ENCODE measurements at places on chromosomes 1 and 21.

DNA sequence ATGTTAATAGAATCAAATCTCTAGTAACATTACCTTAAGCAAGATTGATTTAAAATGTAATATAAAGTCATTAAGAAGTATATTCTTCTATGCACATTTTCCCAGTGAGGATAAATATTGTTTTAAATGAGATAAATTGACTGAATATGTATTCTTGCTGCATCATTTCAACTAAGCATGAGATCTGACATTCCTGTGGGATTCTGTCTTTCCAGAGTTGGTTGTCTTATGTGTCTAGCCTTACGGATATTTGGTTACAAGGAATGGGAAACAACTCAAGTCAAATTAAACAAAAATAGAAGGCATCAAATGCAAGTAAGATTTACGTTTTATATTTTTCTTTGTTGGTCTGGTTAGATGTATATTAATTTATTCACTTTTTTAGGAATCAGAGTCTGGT lies 287.5 kb downstream of the PTGER3 start:
- no peak for DNase-seq

DNA sequence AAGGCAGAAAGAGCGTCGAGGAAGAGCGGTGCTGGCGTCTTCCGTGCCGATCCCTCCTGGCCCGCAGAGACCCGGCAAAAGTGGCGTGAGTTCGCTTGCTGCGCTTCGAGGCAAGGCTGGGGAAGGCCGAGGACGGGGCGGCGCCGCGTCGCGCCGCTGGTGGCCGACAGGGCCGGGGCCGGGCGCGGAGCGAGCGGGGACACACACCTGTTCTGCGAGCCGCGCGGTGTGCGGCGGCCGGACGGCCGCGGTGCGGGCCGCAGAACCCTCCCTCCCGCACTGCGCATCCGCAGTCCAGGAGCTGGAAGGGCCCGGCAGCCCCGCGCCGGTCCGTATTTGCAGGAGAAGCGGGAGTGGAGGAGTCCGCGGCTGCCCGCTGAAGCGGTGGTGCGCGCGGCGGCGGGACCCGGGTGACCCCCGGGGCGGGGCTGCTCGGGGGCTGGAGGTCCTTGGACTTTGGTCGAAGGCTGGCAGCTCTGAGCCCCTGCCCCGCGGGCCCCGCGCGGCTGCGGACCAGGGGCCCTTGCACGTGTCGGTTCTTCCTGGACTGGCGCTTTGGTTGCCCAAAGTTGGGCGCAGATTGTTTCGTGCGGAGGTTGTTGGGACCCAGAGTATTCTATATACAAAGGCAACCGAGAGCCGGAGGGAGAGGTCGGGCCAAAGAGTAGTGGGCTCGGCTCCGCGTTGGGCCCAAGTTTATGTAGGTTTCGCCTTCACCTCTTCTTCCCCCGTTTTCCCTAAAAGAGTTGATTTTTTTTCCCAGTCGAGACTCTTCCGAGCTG lies 2.6 kb downstream of the RNF220 start:
- no peak for DNase-seq

DNA sequence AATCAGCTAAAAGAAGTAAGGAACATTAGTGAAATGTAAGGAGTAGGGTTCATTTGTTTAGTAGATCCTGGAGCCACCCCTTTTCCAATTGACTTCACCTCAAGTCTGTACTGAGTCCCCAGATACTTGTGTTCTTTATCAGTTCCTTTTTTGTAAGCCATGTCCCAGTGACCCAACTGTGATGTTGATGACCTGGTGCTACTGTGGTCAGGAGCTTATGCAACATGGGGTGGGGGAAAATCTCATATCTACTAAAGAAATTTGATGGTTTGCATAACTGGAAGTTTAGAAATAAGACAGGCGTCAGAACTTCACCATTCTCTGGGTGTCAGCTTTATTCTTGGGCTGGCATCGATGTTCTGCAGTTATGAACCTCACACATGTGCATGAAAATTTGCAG lies 120.5 kb downstream of the LRRC7 start:
- DNase-seq: no peak

- DNase-seq: no peak
Observed at GRCh38 chr21:35521293-35521692, 472.2 kb upstream of the RUNX1 start.

DNA sequence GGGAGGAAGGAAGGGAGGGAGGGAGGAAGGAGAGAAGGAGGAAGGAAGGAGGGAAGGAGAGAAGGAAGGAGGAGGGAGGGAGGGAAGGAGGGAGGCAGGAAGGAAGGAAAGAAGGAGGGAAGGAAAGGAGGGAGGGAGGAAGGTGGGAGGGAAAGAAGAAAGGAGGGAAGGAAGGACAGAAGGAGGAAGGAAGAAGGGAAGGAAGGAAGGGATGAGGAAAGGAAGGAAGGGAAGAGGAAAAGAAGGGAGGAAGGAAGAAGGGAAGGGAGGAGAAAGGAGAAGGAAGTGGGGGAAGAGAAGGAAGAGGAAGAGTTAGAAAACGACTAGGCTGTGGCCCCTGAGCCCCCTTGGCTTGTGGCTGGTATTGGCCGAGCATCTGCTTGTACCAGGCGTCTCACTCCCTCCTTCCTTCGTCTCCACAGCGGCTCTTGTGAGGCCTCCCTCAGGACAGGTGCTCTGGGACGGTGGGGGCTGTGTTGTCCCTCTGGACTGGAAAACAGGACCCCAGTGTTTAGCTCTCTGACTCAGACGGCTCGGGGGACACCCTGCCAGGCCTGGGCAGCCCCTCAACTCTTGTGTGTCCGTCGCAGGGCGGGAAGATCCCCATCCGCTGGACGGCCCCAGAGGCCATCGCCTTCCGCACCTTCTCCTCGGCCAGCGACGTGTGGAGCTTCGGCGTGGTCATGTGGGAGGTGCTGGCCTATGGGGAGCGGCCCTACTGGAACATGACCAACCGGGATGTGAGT lies 36.2 kb upstream of the C1QA start:
- DNase-seq: no peak

GRCh38 chr1:32487182-32487581 lies 22.3 kb downstream of the ZBTB8B start:
- no peak for DNase-seq

DNA sequence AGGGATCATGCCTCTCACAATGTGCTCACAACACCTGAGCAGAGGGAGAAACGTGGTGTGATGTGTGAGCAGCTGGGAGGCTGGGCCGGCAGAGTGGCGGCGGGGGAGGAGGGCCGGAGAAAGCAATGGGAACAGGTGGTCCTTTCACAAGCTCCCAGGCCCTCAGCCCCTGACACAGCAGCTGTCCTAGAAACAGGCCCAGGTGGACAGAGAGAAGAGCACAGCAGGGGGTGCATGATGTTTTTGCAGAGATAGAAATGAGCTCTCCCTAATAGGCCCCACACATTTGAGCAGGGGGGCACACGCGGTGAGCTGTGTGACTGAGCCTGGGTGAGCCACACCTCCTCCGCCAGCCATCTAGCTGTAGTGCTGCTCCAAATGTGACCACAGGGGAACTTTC lies 7.6 kb upstream of the RGS16 start:
- DNase-seq: no peak

- DNase-seq: peak; percentile 9
Observed at GRCh38 chr1:28974432-28974831, 60.1 kb downstream of the EPB41 start.

GRCh38 chr1:55375617-55376258 lies 160.6 kb upstream of the USP24 start:
- peak; percentile 20 for DNase-seq

DNA sequence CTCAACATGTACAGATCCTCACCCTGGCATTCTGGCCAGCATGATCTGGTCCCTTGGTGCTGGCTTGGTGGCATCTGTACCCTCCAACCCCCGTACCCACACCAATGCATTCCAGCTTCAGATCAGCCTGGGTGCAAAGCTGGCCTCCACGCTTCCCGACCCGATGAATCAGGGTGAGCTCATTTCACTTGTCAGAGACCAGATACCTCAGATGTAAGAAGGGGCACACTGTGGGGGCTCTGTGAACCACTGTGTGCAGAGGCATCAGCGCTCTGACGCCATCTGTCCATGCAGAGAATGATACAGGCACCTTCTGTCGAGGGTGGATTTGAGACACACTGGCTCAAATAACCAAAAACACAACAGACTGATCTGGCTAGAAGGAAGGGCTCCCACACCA lies 76.6 kb downstream of the DMRTB1 start:
- DNase-seq: no peak

GRCh38 chr1:156664767-156665411 lies 12.3 kb downstream of the NES start:
- DNase-seq: no peak

DNA sequence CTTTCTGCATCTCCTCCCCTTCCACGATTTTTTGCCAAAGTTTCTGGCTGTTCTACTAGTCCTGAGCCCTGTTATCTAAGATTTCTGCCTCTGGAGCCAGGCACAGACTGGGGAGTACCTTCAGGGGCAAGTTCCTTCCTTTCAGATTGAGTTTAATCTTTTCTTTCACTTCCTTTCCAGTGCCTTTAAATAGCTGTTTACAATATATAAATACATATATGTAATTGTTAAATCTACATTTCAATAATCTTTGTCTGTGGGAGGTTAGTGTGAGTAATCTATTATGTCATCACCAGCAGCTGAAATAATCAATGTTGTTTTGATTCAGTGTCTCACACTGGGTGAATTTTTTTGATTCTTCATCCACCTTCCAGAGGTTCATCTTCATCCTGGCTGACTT lies 31.8 kb downstream of the DIPK1A start:
- no peak for DNase-seq

- DNase-seq: peak; percentile 29
Observed at GRCh38 chr1:78688697-78689096, 39.1 kb downstream of the IFI44 start.

DNA sequence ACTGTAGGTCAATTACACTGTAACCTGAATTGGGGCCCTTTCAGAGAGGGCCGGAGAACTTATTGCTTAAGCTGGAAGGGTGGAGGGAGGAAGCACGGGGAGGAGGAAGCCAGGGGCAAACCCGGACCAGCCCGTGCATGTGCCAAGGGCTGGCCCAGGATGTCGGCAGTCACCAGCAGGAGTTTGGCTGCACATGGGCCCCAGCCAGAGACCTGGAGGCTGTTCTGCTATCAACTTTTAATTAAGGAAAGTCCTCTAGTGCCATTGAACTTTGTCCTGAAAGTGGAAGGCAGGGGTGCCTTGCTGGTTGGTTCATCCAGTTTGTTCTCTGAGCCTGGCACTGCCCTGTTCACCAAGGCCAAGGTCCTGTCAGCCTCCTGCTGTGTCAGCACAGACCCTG lies 200.8 kb upstream of the VAMP3 start:
- DNase-seq: no peak

- DNase-seq: peak; percentile 48
Observed at GRCh38 chr1:205396967-205397616, 24.8 kb downstream of the LEMD1 start.

DNA sequence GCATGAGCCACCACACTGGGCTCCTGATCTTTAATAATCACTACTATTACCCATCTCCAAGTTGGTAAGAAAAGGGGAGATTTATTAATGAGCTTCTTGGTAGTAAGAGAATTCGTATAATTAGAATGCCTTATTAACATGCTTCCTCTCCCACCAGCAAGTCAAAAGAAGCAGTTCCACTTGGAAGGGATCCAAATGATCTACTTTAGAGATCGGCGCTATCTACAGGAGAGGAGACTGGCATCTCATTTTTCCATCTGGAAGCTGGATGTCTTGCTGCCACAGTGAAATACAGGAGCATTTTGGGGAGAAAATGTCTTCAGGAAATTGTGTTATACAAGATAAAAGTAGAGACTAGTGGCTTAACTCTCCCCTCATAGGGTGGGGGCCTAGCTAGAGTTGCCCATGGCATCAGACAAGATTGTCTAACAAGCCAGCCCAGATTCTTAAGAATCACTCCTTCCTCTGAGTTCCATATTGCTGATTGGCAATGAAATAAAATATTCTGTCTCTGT lies 33.6 kb upstream of the CAMSAP2 start:
- no peak for DNase-seq

DNA sequence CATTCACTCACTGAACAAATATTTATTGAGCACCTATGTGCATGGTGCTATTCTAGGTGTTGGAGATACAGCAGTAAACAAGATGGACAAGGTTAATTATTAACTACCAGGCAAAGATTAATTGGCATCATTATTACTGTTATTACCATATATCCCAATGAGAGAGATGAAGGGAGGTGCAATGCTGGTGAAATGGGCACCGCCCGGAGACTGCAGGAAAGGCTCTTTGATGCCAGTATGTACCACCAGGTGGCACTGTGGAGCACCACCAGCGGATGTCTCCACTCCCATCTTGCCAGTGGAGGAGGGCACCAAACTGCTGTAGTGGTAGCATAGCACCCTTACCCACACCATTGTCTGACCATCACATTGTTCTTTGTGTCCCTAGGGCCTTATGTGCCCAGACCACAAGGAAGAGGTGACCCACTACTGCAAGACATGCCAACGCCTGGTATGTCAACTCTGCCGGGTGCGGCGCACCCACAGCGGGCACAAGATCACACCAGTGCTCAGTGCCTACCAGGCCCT lies 3.0 kb downstream of the TRIM46 start:
- peak; percentile 71 for DNase-seq

- no peak for DNase-seq
Observed at GRCh38 chr1:227961651-227962466, 14.1 kb upstream of the WNT9A start.

DNA sequence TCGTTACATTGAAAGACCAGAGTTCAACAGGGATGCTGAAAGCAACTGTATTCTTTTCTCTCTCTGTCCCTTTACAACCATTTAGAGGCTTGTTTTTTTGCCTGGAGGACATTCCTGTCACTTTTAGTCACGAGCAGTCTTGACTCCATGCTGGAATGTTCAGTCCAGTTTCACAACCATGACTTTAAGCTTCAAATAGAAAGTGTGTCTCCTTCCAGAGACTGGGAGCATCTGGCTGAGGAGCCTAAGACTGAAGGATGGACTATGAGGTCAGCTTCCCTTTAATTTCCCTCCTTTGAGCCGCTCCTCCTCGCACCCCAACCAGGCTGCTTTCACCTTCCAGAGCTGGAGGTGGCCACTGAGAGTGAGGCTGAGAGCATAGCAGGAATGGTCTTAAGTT lies 10.5 kb upstream of the RYR2 start:
- DNase-seq: no peak

DNA sequence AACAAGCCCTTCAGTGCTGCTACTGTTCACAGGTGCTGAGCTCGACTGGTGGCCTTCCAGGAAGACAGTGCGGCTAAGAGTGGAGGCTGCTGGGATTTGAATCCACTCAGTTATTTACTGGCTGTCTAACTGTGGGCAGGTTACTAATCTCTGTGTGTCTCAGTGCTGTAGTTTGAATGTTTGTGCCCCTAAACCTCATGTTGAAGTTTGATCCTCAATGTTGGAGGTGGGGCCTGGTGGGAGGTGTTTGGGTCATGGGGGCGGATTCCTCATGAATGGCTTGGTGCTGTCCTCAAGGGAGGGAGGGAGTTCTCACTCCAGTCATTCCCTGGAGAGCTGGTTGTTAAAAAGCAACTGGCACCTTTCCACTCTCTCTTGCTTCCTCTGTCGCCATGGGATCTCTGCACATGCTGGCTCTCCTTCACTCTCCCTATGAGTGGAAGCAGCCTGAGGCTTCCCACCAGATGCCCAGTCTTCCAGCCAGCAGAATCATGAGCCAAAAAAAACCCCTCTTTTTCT lies 334.8 kb downstream of the RPS6KC1 start:
- DNase-seq: no peak

DNA sequence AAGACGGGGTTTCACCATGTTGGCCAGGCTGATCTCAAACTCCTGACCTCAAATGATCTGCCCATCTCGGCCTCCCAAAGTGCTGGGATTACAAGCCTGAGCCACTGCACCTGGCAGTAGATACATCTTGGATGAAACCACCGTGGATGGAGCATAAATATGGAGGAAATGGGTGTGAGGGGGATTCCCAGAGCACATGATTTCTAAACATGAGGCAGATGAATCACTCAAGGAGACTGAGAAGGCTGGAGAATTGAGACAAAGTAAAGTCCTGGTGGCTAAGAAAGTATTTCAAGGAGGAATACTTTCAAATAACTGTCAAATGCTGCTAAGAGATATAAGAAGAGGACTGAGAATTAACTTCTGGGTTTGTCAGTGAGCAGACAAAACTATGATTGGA lies 5.4 kb upstream of the PGBD5 start:
- DNase-seq: no peak
